ENCODE measurements at places on chromosomes 5 and 9. TPM values are rescaled to one million over a fixed set of nuclear protein-coding genes. Genes with fewer than 3 reads are reported as not detected.

The ZCCHC7 gene
- total RNA-seq: 21.7 TPM

DNA sequence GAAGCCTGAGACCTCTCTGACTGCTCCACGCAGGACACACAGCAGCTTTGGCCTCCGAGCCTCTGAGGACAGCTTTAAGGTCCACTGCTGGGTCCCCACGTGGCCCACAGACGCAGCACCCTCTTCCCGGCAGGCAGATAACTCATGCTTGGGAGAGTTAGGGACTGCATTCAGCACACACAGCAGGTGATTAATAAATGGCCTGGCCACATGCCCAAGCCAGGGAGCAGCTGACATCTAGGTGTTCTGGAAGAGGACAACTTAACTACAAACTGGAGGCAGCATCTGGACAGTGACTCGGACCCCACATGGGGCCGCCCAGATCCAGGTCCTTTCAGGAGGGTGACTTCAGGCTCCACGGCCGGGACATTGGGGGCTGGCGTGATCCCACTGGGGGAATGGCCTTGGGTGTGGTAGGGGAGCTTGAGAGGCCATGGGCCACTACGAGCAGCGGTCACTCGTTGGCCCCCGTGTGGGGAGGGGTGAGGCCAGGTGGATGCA, 11.3 kb downstream of the NINJ1 start:
- DNase-seq: peak; percentile 4

DNA sequence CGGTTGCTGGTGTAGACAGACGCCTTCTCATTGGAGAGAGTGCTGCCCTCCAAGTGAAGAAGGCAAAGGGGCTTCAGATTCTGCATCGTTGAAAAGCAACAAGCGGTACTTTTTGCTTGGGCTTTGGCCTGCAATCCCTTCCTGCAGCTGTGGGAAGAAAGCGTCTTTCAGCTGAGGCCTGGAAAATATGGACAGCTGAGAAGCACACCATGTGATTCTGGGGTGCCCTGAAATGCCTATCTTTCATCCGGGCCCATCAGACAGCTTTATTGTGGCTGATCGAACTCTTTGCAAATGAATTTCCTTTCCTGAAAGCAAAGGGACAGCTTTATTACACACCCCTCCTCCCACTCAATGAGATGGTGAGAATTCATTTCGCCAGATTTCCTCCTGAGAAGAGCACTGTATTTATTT, 74.0 kb downstream of the NSG2 start:
- no peak for DNase-seq

GRCh38 chr9:68692519-68692918, 12.5 kb upstream of the PIP5K1B start:
- DNase-seq: no peak

- DNase-seq: no peak
Observed at GRCh38 chr5:125510651-125511050, 764.2 kb upstream of the ZNF608 start.

GRCh38 chr5:122715095-122715494, 59.8 kb upstream of the SNX2 start:
- no peak for DNase-seq

The PCDHGB2 gene
- 0.24 TPM for total RNA-seq

DNA sequence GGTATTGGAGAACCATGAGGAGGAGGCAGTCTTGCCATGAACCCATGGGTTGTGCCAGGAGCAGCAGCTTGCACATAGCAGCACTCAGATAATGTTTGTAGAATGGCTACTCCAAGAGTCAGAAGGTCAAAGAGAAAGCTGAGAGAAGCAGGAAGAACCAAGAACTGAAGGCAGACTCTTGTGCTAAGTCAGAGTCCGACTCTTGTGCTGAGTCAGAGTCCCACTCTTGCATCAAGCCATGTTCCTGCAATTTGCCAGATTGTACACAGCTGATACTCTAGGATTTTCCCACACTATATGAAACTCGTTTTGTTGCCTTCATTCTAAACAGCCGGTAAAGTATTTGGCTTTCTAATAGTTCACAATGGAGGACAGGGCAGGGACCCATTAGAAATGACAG, 26.2 kb upstream of the HSPA9 start:
- peak; percentile 51 for DNase-seq

DNA sequence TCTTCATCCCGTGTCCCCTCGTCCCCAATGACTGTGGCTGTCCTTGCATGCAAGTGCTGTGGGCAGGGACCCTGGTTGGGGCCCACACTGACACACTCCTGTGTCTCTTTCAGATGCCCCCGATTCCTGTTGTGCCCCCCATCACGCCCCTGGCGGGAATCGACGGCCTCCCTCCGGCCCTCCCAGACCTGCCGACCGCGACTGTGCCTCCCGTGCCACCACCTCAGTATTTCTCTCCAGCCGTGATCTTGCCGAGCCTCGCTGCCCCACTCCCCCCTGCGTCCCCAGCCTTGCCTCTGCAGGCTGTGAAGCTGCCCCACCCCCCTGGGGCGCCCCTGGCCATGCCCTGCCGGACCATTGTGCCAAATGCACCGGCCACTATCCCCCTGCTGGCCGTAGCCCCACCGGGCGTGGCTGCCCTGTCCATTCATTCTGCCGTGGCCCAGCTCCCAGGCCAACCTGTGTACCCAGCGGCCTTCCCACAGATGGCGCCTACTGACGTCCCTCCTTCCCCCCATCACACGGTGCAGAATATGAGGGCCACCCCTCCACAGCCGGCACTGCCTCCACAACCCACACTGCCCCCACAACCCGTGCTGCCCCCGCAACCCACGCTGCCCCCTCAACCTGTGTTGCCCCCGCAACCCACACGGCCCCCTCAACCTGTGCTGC, 75.0 kb downstream of the WNK2 start:
- peak; percentile 1 for DNase-seq

DNA sequence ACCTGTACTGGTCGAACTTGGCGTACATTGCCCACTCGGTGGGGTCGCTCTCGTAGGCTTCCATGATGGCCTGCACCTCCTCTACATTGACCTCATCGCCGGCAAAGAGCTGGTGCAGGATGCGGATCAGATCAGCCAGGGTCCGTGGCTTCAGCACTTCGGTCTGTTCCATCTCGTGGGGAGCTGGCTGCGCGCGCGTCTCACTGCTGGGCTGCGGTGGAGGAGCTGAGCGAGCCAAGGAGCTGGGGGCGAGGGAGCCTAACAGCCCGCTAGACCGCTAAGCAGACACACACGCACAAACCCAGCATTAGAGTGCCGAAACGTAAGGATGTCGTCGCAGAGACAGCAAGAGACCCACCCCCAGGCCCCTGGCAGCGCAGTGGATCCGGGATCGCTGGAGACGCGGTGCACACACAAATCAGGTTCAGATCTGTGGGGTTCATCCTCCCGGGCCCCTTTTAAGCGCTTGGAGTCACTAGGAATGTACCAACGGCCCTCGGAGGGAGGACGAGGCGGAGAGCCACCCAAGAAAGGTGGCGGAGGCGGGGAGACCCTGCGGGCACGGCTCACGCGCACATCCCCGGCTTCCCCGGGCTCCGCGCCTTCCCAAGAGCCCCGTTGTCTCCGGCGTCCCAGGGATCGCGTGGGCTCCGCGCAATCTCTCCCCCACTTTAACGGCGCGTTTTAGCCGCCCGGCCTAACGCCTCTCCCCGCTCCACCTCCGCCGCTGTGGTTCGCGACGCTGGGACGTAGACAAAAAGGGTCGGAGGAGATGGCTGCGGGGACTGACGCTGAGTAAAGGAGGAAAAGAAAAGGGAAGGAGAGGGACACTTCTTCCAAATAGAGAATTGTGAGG, at the start of gene CDO1:
Gene CDO1, minus strand, starts transcription at position 434 of the 856 bp plus-strand sequence. Its CDS starts 262 bp downstream, at position 172.
- DNase-seq: peak; percentile 69

- DNase-seq: no peak
Observed at GRCh38 chr5:150057052-150057451, 29.3 kb downstream of the CSF1R start.

GRCh38 chr9:77903666-77904285, 127.8 kb downstream of the GNAQ start:
- no peak for DNase-seq

The KIAA0825 gene
- 1.8 TPM for total RNA-seq

- DNase-seq: peak; percentile 85
Observed at GRCh38 chr5:177402271-177403043, 2.0 kb upstream of the PFN3 start.

DNA sequence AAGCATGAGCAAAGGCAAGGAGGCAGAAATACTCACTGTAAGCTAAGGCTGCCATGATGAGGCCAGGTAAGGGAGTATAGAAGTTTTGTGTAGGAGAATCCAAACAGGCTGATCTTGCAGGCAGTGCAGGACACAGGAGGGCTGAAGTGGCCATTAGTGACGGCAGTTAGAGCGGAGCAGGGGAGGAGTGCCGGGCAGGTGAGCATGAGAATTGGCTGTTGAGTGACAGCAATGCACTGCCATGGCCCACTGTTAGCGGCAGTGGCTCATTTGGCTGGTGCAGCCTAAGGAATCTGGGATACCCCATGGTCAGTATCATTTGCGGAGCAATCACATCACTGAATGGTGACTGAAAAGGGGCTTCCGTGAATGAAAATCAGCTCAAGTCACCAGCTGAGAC, 22.8 kb downstream of the RGS3 start:
- DNase-seq: no peak

DNA sequence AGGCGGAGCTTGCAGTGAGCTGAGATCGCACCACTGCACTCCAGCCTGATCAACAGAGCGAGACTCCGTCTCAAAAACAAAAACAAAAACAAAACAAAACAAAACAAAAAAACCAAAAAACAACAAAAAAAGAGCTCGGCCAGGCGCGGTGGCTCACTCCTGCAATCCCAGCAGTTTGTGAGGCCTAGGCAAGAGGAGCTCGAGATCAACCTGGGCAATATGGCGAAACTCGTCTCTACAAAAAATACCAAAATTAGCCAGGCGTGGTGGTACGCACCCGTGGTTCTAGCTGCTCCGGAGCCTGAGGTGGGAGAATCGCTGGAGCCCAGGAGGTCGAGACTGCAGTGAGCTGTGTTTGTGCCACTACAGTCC, 20.2 kb downstream of the TRIM7 start:
- DNase-seq: no peak

DNA sequence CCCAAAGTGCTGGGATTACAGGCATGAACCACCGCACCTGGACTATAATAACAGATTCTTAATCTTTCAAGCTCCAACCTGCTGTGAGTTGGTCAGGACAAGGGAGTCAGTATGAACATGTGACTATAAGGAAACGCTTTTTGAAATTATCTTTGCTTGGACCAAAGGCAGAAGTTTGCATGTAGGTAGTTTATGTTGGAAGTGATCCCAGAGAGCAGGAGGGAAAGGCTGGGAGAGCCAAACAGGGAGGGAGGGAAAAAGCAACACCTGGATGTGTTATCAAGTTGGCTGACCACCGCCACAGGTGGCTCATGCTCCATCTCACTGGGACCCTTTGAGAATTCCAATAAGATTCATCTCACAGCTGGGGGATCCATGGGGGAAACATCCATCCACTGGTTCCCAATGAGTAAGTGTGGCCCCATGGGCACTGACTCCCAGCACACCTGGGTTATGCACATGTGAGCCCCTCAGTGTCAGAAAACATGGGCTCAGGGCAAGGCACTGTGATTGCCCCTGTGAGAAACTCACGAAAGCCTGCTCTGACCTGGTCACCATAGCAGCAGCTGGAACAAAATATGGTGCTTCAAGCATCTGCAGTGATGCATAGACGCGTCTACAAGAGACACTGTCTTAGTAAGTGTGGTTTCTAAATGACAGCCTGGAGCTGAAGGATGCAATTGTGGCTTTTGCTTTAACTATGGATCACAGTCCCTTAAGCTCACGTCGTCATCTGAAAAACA, 62.1 kb downstream of the ARSB start:
- DNase-seq: no peak

The SPATA31A3 gene
- total RNA-seq: not detected

GRCh38 chr5:17120209-17120608, 97.2 kb upstream of the BASP1 start:
- DNase-seq: no peak

The KIF27 gene
- 2.7 TPM for total RNA-seq

The PCDHGC4 gene
- 0.18 TPM for total RNA-seq

DNA sequence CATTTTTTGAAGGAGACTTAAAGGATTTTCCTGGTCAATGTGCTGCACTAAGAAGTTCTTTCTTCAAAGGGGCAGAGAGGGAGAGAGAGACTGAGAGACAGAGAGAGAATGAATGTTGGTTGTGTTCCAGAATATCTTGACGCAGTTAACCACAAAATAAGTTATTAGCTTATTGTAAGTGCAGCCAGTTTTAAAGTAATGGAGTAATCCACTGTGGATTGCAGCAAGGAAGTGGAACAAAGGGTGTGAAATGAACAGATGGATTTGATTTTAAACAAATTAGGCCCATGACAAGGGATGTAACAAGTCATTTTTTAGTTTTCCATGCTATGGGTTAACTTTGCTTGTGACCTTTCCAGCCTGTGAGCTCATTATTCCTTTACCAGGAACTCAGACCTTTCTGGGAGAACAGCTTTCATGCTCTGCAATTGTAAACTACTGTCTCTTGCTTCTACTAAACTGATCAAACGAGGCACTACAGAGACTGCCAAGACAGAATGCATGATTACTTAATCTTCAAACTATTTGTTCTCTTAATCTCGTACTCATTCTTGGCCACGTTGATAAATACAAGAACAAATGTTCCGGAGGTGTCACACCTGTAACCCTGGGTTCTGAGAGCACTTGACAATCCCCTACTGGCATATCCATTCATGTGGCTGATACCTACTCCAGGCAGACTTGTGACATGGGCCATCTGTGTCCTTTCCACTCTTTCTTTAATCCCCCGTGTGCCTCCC, 131.1 kb downstream of the TLE1 start:
- DNase-seq: no peak

The SAXO1 gene
- not detected for total RNA-seq

The GMCL2 gene
- total RNA-seq: not detected

The VCP gene
- total RNA-seq: 580 TPM

- DNase-seq: peak; percentile 53
Observed at GRCh38 chr5:151585970-151586369, 5.2 kb downstream of the FAT2 start.

- DNase-seq: no peak
Observed at GRCh38 chr5:149540089-149540488, 11.2 kb downstream of the CSNK1A1 start.
